C1 segment of cervical spinal cord (tissue), 14 donors: ENCODE measurements at places on chromosomes 3 and 15.

DNA sequence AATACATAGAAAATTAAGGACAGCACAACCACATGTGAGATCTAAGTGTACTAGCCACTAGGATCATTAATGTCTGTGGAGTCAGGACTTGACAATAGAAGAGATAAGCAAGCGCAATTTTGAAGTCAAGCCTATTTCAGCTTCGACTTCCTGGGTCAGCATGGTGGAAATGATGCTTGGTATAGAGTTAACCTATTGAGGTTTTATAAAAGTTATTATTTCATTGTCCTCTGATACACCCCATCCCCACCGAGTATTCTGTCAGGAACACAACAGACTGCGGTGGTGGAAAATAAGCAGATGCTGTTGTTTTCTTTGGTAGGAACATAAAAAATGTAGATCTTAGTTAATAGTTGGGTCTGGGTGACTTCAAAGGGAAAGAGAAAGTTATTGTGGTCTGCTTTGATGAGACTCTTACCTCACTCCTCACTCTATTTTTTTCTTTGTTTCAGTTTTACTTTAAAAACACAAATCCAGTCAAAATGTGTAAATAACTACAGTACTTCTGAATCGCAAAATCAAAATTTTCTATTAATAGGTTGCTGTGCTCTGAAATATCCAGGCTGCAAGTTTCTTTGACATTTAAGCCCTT, 82.1 kb downstream of the IL5RA start:
- no peak for DNase-seq

DNA sequence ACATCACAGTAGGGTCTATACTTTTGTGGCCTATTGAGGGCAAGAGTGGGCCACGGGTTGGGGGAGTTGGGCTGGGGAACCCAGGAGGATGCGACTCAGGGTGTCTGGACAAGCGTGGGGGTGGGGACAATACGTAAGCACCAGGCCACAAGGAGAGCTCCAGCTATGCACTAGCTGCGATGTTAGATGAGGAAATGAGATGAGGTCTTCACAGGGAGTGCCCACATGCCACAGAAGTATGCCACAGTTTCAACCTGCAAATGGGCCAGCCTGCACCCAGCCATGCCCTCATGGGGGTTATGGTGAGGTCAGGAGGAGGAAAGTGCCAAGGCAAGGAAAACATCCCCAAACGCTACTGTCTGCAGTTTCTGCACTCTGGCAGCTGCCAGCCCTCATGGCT, 30.5 kb downstream of the CACNA2D2 start:
- DNase-seq = no peak

DNA sequence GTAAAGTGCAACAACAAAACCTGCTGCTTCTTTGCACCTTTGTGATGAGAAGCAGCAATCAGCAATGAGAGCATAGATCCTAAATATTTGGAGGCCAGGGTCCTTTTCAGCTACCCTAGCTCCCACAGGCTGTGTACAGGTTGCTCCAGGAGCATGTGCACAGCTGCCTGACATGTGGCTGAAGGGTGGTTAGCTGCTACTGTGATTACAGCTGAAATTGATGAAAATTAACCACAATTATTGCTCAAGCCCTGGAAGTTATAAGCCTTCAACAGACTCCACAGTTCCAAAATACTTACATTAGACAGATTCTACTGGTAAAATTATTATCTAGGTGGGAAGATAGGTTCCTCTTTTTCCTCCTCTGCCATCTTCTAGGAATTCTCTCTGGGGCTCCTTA, 28.5 kb downstream of the COMMD2 start:
- DNase-seq = no peak

DNA sequence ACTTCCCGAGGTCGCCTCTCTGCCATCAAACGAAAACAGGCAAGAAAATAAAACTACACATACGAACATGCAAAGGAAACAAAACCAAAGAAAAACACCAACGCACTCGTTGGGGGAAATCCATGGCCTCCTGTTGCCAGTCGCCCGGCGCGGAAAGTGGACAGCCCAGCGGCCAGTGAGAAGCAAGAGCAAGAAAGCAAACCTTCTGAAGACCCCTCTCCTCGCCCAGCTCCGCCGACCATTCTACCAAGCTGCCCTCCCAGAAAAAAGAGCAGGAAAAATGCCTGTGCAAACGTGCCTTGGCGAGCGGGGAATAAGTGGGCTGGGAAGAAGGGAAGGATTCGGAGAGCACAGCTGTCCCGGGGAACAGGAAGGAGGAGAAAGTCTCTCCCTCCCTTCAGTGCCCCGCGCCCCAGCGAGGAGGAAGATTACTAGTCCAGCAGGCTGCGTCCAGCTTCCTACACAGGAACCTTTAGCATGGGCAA, 802 bp upstream of the NECTIN3 start:
- DNase-seq = no peak

DNA sequence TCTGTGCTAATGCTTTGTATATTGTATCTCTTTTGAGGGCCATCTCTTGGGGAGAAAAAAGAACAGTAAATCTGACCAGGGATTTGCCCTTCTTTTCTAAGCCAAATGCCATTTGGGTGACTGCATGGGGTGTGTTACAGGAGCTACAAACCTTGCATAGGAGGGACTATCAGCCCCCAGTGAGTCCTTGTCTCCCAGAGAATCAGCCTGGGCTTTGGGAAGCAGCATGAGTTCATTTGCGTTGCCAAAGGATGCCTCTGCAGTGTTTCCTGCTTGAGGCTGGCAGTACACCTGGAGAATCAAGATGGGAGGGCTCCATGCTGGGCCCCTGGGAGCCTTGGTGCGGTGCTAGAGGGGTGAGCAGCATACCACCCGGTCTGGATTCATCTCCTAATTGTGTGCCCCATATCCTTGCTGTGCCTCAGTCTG, 49.6 kb upstream of the POLG start:
- no peak for DNase-seq

- no peak for DNase-seq
Observed at GRCh38 chr15:73573572-73573971, 59.6 kb downstream of the NPTN start.

DNA sequence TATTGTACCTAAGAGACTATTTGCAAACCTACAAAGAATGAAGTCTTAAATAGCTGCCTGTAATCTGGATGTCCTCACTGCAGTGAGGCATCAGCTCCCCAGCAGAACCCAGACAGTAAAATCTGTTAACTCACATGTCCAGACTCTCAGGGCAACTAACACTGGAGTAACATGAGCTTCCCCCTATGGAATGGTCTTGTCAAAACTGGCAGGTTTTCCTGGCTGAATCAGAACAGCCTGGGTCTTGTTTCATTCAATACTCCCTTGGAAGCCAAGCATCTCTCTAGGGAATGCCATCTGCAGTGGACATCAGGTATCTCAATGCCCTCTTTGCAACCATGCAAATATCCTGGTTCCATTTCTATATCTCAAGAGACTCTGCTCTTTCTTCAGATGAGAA, 24.4 kb downstream of the PTPN9 start:
- DNase-seq = no peak

GRCh38 chr15:89576417-89576773, 1.1 kb downstream of the TICRR start:
- DNase-seq = no peak

DNA sequence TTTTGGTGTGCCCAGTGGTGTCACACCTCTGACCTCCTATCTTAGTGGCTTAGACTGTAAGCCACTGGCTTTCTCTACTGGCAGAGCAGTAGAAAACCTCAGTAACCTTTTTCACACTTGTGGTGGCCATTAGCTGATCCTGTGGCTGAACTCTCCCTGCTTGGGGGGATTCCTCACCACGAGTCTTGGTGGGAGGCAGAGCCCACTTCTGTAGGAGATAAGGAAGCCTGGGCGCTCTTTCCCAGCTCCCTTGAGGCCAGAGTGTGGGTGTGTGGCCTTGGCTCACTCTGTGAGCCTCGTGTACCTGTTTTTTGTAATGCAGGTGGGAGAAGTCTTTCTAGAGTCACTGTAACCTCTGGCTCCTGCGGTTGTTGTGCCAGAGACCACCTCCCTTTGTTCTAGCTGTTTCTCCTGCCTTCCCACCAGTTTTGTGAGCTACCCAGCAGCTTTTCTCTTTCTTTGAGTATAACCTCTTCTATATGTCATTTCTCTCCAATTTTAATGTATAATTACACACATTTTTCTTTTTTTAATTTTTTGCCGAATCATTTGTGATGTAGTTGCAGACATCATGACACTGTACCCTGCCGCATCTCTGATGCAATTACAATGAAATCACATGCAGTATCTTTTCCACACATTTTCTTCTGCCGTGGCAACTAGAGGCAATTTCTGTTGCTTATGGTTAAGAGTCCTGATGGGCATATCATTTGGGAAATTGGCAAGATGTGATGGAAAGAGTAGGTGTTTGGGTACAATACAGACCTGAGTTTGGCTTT, 13.8 kb downstream of the XCR1 start:
- DNase-seq = no peak

GRCh38 chr15:40776537-40777141, 6.9 kb downstream of the C15orf62 start:
- no peak for DNase-seq

- no peak for DNase-seq
Observed at GRCh38 chr3:184924547-184924946, 112.6 kb downstream of the VPS8 start.

DNA sequence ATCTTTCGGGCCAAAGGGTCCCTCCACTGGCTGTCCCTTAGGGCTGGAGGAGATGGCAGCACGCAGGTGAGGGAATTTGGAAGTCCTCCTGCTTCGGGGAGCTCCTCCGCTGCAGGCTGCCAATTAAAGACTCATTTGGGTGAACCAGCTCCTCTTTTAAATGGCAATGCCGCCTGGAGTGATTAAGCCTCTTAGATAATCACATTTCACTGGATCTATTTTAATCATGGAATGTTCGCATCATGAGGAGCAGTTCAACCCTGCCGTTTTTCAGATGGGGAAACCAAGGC, 117.9 kb downstream of the LIPC start:
- no peak for DNase-seq

GRCh38 chr3:13223574-13224237, 150.5 kb upstream of the IQSEC1 start:
- DNase-seq = no peak

- no peak for DNase-seq
Observed at GRCh38 chr3:42262525-42262924, 3.5 kb downstream of the CCK start.

DNA sequence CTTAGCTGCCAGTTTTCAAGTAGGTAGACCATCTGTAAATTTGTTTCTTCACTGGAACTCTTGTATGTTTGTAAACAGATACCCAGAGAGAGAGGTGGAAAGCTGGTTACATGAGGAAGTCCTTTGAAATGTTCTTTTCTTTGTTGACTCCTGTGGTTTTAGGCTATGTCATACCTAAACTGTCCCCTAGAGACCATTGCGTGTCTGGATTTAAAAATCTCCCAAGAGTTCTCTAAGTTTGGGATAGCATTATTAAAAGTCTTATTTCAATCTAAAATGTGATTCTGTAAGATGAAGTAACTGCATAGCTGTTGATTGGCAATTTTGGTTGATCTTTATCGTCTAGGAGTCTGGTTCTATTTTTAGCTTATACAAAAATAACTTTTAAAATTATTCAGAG, 127.2 kb downstream of the GHSR start:
- DNase-seq = no peak

GRCh38 chr3:78757731-78758130, 1010.1 kb downstream of the ROBO1 start:
- no peak for DNase-seq

DNA sequence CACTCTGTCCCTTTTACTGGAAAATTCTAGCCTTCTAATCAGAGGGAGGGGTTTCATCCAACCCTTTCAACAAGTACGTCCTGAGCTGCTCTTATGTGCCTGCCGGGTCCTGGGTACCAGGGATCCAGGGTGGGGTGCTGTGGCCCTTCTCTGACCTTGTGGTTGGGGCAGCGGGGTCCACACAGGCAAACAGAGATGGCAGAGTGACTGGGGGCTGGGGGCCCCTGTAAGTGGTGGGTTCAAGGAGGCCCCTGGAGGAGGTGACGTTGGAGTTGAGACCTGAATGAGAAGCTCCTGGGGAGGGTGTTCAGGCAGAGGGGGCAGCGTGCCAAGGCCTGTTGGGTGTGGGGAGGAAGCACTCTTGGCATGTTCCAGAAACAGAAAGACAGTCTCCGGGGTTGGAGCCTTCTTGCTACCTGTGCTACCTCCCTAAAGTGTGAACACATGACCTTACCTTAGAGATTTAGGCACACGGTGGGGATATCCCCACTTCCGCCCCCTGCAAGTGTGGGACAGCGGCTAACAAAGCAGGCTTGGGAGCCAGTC, 78.1 kb downstream of the FBLN2 start:
- no peak for DNase-seq

- DNase-seq = no peak
Observed at GRCh38 chr3:192170031-192170430, 557.3 kb downstream of the FGF12 start.

DNA sequence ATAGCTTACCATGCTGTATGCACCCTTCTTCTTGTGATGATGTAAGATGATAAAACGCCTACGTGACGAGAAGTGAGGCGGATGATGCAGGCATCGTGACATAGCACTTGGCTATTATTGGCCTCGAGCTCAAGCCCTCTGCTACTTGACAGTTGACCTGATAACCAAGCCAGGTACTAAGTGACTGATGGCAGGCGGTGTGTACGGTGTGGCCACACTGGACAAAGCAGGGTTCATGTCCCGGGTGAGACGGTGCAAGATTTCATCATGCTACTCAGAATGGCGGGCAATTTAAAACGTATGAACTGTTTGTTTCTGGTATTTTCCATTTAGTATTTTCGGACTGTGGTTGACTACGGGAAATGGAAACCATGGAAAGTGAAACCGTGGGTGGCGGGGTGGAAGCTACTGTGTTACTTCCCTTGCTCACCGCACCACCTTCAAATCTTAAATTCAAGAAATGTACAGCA, 57.7 kb downstream of the SLC12A8 start:
- no peak for DNase-seq

GRCh38 chr15:75693501-75694240, 19.0 kb downstream of the CSPG4 start:
- DNase-seq = no peak

GRCh38 chr15:32953533-32953910, 235.7 kb downstream of the GREM1 start:
- DNase-seq = no peak

DNA sequence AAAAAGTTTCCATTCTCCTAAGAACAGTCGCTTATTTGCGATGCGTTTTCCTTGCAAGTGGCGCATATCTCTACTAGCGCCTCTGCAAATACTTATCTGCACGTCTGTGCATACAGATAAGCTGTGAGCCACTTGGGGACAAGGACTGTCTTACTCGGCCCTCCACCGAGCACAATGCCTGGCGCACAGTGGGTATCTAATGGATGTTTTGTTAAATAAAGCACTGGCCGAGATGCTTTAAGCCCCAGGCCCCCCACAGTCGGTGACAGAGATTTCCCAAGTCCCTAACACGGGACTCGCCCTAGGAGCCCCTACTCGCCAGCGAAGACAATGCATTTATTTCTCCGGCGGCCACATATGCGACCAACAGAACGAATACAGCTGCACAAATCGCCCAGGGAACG, 503 bp downstream of the HLTF start:
- DNase-seq = peak; percentile 35

GRCh38 chr3:165185707-165186327, 10.4 kb downstream of the SLITRK3 start:
- DNase-seq = no peak

GRCh38 chr3:165839296-165840076, 2.3 kb upstream of the BCHE start:
- no peak for DNase-seq

- no peak for DNase-seq
Observed at GRCh38 chr3:123706871-123707270, 122.0 kb upstream of the HACD2 start.

- DNase-seq = no peak
Observed at GRCh38 chr15:78272776-78273175, 8.4 kb downstream of the DNAJA4 start.
